ENCODE measurements at places on chromosomes 3 and 15.

- no peak for DNase-seq
Observed at GRCh38 chr3:64617610-64618009, 70.2 kb downstream of the ADAMTS9 start.

DNA sequence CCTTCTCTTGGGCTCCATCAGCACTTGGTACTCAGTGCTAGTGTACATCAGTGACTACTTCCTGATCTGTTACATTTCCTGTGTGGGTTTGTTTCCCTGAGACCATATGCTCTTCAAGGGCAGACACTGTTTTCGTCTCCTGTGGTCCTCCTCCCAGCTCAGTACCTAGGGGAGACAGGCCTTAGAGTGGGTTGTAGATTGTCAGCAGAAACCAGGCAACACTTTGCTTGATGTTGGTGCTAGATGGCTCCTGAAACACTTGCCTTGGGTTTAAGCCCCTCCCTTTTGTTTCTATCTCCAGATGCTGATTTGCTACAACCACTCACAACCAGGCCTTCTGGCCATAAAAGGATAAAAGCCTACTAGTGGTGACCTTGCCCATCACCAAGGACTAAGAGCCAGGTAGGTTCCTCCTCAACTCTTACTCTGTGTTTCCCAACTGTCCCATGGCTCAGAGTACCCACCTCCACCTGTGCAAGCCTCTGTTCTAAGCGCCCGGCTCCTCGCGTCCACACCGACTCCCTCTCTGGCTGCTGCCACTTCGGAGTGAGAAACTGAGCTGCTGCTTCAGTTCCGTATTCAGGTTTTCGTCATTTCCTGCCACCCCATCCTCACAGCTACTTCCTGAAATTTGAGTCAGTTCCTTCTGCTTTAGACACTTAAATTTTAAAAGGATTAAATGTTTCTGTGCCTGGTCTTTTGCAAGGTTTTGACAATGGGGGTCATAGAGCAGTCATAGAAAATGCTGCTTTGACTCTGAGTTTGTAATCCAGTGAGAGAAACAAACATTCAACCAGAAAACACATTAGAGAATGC is at the start of gene HCLS1:
Gene HCLS1, minus strand, starts transcription at position 548 of the 816 bp plus-strand sequence. CDS start 2,556 bp downstream, outside the sequence.
- DNase-seq = peak; percentile 89

GRCh38 chr3:58173669-58174398 is 36.9 kb downstream of the DNASE1L3 start:
- DNase-seq = peak; percentile 58

DNA sequence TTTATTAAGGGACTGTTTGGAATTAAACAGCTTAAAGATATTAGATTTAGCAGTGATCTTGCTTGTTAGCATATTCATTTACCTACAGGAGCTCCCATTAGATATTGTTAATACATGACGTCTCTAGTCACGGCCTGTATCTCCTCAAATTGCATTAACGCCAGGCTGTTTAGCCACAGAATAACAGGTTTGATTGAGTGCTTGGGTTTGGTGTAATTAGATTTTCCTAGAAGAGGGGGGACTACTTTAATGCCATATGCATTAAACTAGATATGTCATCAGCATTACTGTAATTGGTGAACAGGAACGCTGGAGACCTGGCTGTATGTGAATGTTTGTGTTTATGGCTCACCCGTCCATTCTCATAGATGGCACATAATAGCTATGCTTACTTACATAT is 841.4 kb upstream of the NR2F2 start:
- DNase-seq = no peak

- no peak for DNase-seq
Observed at GRCh38 chr15:80920271-80920699, 69.3 kb downstream of the MESD start.

GRCh38 chr3:46926447-46926846 is 48.9 kb downstream of the PTH1R start:
- peak; percentile 22 for DNase-seq

DNA sequence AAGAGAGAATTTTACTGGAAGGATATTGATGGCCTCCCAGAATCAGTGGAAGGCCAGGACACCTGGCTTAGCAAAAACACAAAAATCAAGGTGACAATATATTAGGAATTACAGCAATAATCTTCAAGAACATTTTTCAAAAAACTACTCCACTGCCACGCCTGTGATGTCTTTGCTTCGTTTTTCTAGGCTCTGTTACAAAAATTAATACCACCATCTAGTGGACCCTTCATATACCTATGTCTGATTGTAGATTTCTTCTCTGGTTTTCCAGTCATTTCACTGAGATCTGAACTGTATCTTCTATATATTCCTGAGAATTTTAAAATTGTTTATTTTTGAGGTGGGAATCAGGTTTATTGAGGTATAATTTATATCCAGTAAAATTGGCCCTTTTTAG is 5.6 kb upstream of the SLC33A1 start:
- DNase-seq = peak; percentile 40

- no peak for DNase-seq
Observed at GRCh38 chr15:99953886-99954285, 220.6 kb upstream of the LYSMD4 start.

DNA sequence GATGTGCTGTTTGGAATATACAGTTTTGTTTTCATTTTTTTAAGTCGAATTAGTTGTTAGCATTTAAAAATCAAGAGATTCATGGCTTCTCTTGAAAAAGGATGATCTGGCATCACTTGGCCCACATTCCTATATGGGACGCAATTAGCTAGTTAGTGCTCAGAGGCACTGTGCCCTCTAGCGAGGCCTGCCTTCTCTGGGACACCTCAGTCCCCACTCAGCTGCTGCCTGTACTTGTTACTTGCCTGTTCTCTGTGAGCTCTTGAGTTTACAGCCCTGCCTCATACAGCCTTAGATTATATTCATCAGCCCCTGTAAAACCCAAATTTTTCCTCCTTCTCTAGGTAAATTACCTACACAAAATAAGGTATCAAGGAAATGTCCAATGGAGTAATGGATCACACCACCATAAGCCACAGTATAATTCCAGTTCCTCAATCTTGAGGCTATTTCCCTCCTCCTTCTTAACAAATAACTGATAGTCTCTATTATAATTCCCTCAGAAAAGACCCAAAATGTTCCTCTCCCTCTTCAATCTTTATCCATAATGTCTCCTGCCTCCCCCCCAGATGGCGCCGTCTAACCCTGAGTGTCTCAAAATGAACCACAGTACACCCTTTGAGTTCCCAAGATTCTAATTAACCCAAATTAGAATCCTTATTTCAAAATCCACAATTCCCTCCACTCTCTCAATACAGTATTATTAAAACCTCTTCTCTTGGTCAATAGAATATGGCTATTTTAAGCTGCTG is 2.7 kb downstream of the ZMAT3 start:
- peak; percentile 33 for DNase-seq

Data from OCI-LY7 (cell line).